Stimulated activated CD4-positive, alpha-beta T cell treated with anti-CD3 and anti-CD28 coated beads, Interleukin-15, amount 100 ng/mL, for 1 hour (primary cell): ENCODE measurements at places on chromosomes 6 and 20.

DNA sequence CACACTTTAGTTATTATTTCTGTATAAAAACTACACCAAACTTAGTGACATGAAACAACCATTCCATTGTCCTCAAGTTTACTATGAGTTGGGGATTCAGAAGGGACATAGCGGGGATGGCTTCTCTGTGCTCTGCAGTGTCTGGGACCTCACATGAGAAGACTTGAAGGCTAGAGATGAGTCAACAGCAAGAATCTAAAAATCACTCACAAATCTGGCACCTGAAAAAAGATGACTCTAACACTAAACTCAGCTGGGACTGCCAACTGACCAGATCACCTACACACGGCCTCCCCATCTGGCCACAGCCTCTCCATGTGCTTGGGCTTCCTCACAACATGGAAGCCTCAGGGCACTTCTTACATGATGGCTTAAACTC, 63.0 kb upstream of the EYA2 start:
- DNase-seq = no peak

DNA sequence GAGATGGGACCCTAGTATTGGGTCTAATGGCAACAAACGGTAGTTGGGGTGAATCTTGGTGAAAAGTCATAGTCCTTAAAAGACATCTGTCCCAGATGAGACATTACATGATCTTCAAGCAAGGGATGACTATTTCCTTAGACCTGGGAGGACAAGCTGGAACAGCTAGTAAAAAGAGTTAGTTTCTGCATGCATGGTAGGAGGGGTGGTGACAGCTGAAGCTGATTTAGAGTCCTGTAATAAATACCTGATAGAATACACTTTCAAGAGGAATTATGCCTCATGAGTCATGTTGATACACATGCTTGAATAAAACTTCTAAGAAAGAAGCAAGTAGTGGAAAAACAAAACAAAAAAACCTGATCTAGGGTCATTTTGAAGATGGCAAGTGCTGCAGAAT, 247.4 kb downstream of the CD109 start:
- DNase-seq = no peak

GRCh38 chr6:34459899-34460593, 5.8 kb upstream of the PACSIN1 start:
- peak; percentile 11 for DNase-seq

- DNase-seq = no peak
Observed at GRCh38 chr6:116883005-116883404, 6.0 kb downstream of the RFX6 start.
